ENCODE measurements at places on chromosomes 3 and 15.

DNA sequence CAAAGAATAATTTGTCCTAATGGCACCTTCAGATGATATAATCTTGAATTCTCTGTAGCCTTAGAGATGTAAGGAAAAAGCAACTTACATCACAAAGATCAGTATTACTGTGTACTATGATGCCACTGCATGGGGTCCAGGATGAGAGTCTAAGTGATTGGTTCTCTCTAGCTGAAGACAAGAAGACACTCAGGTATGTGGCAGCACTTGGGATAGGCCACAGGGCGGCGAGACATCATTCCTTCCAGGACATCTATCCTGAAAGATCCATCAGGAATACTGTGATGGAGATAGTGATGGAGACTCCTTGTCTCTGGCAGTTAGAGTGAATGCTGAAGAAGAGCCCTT is 2.5 kb downstream of the CD200 start:
- no peak for DNase-seq
- H3K27ac ChIP-seq: no peak overlapping the region
- H3K4me3 ChIP-seq: peak overlapping the region; percentile 97
- H3K27me3 ChIP-seq: peaks cover 1% of the 10 kb centered on the region
- H3K4me1 ChIP-seq: peaks cover 60% of the 10 kb centered on the region
- peaks cover 54% of the 10 kb centered on the region for H3K36me3 ChIP-seq

DNA sequence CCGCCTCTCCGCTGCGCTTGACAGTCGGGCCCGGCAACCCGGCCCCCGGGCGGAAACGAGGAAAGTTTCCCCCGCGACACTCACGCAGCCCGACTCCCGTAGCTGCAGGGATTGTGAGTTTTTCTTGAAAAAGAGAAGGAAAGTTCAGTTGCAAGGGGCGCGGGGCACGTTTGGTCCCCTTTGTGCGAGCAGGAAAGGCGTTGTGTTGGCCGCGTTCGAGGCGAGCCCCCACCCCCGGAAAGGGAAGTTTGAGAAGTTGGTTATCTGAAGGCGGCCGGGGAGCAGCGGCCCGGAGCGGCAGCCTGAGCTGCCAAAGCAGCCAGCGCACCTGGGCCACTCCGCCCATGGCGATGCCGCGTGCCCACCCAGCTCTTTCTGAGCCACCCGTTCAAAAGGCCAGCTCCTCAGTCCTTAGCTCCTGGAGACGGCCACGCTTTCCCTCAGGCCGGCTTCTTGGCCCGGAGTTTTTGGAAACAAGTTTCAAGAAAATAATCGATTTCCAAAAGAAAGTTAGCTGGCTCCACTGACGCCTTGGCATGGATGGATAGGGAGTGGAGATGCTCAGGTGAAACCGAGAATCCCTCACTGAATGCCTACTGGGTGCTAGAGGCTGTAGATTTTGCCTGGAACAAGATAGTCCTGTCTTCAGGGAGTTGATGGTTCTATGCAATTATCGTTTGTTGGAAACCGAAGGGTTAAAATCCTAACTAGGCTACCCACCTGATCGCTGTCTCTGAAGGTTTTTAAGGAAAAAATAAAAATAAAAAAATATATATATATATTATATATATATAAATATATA is 832 bp downstream of the TGFBR2 start:
- H3K27me3 ChIP-seq: no peaks in the 10 kb centered on the region
- H3K36me3 ChIP-seq: peaks cover 26% of the 10 kb centered on the region
- H3K4me3 ChIP-seq: peak overlapping the region; percentile 97
- H3K27ac ChIP-seq: peak overlapping the region; percentile 98
- H3K4me1 ChIP-seq: peaks cover 75% of the 10 kb centered on the region
- peak; percentile 58 for DNase-seq

GRCh38 chr3:98977520-98977919 is 76.0 kb upstream of the DCBLD2 start:
- no peak for DNase-seq
- no peak overlapping the region for H3K4me3 ChIP-seq
- H3K36me3 ChIP-seq: no peaks in the 10 kb centered on the region

DNA sequence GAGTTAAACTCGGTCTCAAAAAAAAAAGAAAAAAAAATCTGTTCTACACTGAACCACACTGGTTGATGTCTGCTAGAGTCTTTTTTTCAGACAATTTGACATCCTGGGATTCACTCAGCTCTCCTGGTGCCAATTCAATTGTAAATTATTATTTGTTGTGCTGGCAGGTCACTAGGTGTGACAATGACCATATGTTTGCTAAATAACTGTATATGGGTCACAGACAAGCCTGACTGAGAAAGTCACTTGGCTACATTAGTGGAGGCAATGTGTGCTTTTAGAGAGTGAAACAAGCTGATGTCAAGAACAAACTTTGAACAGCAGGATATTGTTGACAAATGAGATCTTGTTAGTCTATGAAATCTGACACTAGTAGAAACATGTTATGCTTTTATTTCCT is 1379.1 kb downstream of the ZPLD1 start:
- no peak overlapping the region for H3K4me3 ChIP-seq
- no peak overlapping the region for H3K27ac ChIP-seq
- H3K36me3 ChIP-seq: no peaks in the 10 kb centered on the region
- no peak for DNase-seq
- H3K27me3 ChIP-seq: no peaks in the 10 kb centered on the region

GRCh38 chr3:66486202-66486601 is 14.6 kb downstream of the LRIG1 start:
- H3K36me3 ChIP-seq: peaks cover 41% of the 10 kb centered on the region
- H3K4me3 ChIP-seq: no peak overlapping the region
- no peak for DNase-seq
- H3K4me1 ChIP-seq: peaks cover 79% of the 10 kb centered on the region
- H3K27ac ChIP-seq: no peak overlapping the region

DNA sequence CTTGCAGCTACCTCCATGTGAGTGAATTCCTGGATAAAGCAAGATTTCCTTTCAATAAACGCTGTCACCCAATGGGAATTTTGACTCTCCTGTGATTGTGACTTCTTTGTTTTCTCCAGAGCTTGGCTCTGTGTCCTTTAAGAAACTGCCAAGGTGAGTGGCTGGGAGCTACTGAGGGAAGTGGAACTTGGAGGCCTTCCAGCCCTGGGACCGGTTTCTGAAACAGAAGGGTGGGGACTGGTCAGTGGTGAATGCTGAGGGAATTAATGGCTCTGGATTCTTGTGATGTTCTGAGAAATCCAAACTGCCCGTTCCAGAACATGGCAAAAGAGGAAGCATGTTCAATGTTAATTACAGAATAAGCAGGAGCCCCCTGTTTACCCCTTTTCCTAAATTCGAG is 41.1 kb upstream of the MYZAP start:
- no peak overlapping the region for H3K27ac ChIP-seq
- no peak for DNase-seq
- H3K27me3 ChIP-seq: peaks cover 2% of the 10 kb centered on the region
- no peaks in the 10 kb centered on the region for H3K4me1 ChIP-seq
- no peaks in the 10 kb centered on the region for H3K36me3 ChIP-seq

GRCh38 chr15:74328331-74329056 is 39.0 kb downstream of the CYP11A1 start:
- H3K27me3 ChIP-seq: peaks cover 2% of the 10 kb centered on the region
- no peak for DNase-seq
- no peaks in the 10 kb centered on the region for H3K4me1 ChIP-seq
- H3K36me3 ChIP-seq: no peaks in the 10 kb centered on the region

GRCh38 chr15:74955796-74956647 is 550 bp downstream of the RPP25 start:
- H3K4me1 ChIP-seq: peaks cover 29% of the 10 kb centered on the region
- DNase-seq: peak; percentile 54
- H3K36me3 ChIP-seq: peaks cover 2% of the 10 kb centered on the region
- peak overlapping the region; percentile 64 for H3K4me3 ChIP-seq
- peaks cover 41% of the 10 kb centered on the region for H3K27me3 ChIP-seq

- peak overlapping the region; percentile 7 for H3K27ac ChIP-seq
- no peak overlapping the region for H3K4me3 ChIP-seq
- no peak for DNase-seq
- H3K36me3 ChIP-seq: peaks cover 8% of the 10 kb centered on the region
- H3K27me3 ChIP-seq: peaks cover 5% of the 10 kb centered on the region
Observed at GRCh38 chr3:39273119-39273518, 6.7 kb downstream of the CX3CR1 start.

GRCh38 chr15:56339594-56339993 is 25.6 kb upstream of the TEX9 start:
- no peak overlapping the region for H3K27ac ChIP-seq
- no peak overlapping the region for H3K4me3 ChIP-seq
- no peaks in the 10 kb centered on the region for H3K36me3 ChIP-seq
- H3K4me1 ChIP-seq: no peaks in the 10 kb centered on the region
- H3K27me3 ChIP-seq: peaks cover 9% of the 10 kb centered on the region

- peak overlapping the region; percentile 75 for H3K27ac ChIP-seq
- no peaks in the 10 kb centered on the region for H3K27me3 ChIP-seq
- peaks cover 88% of the 10 kb centered on the region for H3K4me1 ChIP-seq
- peaks cover 33% of the 10 kb centered on the region for H3K36me3 ChIP-seq
Observed at GRCh38 chr3:60055765-60056164, 1005.9 kb upstream of the CFAP20DC start.

DNA sequence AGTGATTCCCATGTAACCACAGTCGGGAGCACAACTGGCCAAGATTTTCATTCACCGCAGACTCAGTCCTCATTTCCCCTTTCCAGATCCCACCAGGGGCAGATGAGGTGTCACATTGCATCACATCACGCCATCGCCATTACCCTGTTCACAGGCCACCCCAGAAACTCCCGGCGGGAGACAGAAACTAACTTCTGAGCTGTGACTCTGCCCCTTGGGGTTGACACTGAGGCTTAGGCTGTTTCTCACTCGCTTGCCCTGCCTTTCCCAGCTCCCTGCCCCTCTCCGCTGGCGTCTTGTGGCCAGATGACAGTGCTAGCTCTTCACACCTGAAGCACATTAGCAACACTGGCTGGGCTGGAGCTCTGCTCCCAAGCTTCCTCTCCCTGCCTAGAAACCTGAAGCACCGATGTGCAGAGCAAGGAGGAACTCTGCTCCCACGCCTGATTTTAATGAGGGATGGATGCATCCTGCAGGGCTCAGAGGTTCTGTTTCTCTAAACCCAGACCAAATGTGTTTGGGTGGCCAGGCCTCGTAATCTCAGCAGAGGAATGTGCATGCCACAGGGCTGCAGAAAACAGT is 88.8 kb upstream of the CTDSPL start:
- H3K4me3 ChIP-seq: no peak overlapping the region
- peaks cover 17% of the 10 kb centered on the region for H3K27me3 ChIP-seq
- no peaks in the 10 kb centered on the region for H3K4me1 ChIP-seq
- H3K36me3 ChIP-seq: no peaks in the 10 kb centered on the region
- no peak overlapping the region for H3K27ac ChIP-seq
- no peak for DNase-seq

DNA sequence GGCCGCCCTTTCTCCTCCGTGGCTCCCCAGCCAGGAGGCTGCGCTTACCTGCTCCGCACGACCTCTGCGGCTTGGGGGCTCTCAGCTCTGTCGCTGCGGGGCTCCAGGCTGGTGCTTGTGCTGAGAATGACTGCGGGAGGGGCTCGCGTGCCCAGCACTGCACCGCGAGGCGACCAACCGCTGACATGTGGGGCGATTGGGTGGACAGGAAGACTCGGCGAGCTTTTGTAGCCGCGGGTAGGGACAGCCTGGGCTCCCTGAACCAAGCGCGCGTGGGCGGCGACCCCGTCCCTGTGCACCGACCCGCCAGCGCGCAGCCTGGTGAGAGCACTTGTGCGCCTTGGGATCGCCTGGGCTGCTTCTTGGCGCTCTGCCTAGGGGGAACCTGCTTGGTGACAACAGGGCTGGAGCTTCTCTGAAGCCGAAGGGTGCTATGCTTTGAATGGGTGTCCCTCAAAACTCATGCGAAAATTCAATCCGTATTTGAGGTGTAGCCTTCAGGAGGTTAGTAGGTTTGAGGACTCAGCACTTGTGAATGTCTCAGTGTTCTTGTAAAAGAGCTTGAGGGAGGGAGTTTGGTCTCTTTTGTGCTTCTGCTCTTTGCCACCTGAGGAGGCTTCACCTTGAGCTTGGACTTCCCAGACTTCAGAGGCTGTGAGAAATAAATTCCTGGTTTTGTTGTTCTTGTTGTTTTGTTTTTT is 50.4 kb downstream of the IL12A start:
- peaks cover 13% of the 10 kb centered on the region for H3K36me3 ChIP-seq
- peaks cover 6% of the 10 kb centered on the region for H3K4me1 ChIP-seq
- peak overlapping the region; percentile 17 for H3K4me3 ChIP-seq
- peaks cover 30% of the 10 kb centered on the region for H3K27me3 ChIP-seq
- H3K27ac ChIP-seq: no peak overlapping the region
- DNase-seq: no peak

DNA sequence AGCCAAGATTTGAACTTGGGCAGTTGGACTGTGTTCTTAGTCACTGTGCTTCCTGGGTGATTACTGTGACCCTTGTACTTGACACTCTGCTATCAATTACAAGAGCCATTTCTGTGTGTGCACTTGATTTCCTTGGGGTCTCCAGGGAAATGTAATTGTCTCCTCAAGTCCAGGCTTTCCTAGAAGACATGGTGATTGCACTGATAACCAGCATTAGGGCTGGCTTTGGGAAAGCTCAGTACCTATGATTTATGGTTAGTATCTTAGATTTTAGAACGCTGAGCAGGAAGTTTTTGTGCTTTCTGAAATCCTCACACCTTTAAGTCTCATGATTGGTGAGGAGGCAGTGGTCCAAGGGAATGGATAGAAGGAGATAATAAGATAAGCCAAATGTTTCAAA is 1.6 kb upstream of the CLDN11 start:
- DNase-seq: no peak
- H3K4me3 ChIP-seq: no peak overlapping the region
- H3K4me1 ChIP-seq: peaks cover 10% of the 10 kb centered on the region
- peaks cover 53% of the 10 kb centered on the region for H3K27me3 ChIP-seq
- H3K36me3 ChIP-seq: no peaks in the 10 kb centered on the region

GRCh38 chr3:191795196-191795595 is 334.2 kb downstream of the PYDC2 start:
- no peaks in the 10 kb centered on the region for H3K4me1 ChIP-seq
- DNase-seq: no peak
- no peaks in the 10 kb centered on the region for H3K36me3 ChIP-seq
- no peak overlapping the region for H3K27ac ChIP-seq
- H3K27me3 ChIP-seq: no peaks in the 10 kb centered on the region

GRCh38 chr3:87246662-87247429 is 19.7 kb downstream of the CHMP2B start:
- H3K4me1 ChIP-seq: peaks cover 7% of the 10 kb centered on the region
- no peak overlapping the region for H3K27ac ChIP-seq
- DNase-seq: no peak
- no peak overlapping the region for H3K4me3 ChIP-seq
- peaks cover 15% of the 10 kb centered on the region for H3K36me3 ChIP-seq
- H3K27me3 ChIP-seq: no peaks in the 10 kb centered on the region

GRCh38 chr3:58502872-58503271 is 11.0 kb downstream of the KCTD6 start:
- no peaks in the 10 kb centered on the region for H3K27me3 ChIP-seq
- no peaks in the 10 kb centered on the region for H3K4me1 ChIP-seq
- peaks cover 12% of the 10 kb centered on the region for H3K36me3 ChIP-seq

- H3K4me3 ChIP-seq: no peak overlapping the region
- no peaks in the 10 kb centered on the region for H3K27me3 ChIP-seq
- no peak for DNase-seq
- H3K36me3 ChIP-seq: no peaks in the 10 kb centered on the region
Observed at GRCh38 chr3:173869766-173870165, 472.2 kb downstream of the NLGN1 start.

All from activated T-helper 1 cell treated with anti-CD3 and anti-CD28 coated beads, Interleukin-12 subunit alpha, Interleukin-12 subunit beta, Interleukin-2, Interleukin-4 antibody, amounts not matched to agents 30 ng/mL and 10 ng/mL and 1 ng/mL, durations not matched to agents 14 hours and 24 hours and 36 hours (primary cell).